ENCODE measurements at places on chromosomes 1 and 21. TPM values are rescaled to one million over a fixed set of nuclear protein-coding genes. Genes with fewer than 3 reads are reported as not detected.

Gene ETV3L
- total RNA-seq = not detected

GRCh38 chr1:209397910-209398309 lies 185.6 kb upstream of the CAMK1G start:
- no peak for DNase-seq

DNA sequence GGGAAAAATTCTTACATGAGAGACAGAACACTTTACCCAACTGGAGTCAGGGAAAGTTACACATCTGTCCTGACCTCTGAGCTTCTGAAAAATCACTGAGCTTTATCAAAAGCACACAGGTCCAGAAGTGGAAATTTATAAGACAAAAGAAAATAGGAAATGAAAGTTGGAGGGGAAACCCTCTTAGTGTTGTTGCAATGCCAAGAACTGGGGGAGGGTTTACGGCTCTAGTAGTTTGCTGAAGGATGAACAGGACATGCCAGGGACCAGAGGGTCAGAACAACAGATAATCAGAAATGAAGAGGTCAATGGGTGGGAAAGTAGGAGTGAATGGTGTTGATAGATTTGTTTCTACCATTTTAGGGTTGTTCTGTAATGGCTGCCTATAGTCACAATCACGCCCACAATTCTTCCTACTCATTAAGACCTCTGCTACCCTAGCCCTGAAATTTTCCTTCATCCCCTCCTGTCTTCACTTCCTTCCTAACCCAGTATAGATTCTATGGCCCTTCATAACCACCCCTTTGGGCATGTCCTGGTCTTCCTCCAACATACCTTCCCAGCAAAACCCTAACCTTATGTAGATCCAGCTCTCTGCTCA lies 30.3 kb upstream of the FMOD start:
- DNase-seq = peak; percentile 85

Gene CGN
- total RNA-seq = 5.5 TPM

GRCh38 chr21:42234464-42235241 lies 15.7 kb downstream of the ABCG1 start:
- DNase-seq = peak; percentile 87

Gene CYP4A22
- not detected for total RNA-seq

DNA sequence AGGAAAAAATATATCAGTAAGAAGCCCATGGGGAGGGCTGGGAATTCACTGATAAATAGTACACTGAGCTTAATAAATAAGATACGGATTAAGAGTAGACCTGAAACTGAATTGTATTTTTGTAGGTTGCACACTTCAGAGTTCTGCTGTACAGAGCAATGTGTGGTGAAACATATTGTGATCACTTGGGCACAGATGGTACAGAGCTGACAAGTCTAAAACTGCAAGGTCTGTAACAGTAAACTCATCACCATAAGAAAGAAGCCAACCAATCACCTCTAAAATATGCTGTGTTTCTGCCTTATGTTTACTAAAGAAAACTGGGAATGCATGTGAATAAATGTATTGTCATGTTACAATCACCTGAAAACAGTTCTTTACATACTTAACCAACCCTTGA lies 360.7 kb downstream of the MRPL39 start:
- DNase-seq = no peak

DNA sequence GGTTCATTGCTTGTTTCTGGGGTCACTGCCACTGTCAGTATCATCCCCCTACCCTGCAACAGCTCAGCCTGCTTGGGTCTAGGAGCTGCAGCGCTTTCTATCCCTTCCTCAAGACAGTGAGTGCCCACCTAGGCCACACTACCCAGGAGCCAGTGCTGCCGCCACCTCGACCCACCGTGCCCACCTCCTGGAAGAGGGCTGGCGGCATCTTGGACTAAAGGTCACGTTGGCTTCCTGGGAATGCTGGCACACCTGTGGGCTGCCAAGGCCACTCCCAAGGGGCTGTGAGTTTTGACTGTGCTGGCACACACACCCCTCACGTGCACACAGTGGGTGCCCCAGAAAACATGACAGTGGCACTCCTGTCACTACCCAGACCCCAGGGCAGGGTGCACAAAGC lies 22.1 kb downstream of the CRYAA start:
- DNase-seq = no peak

GRCh38 chr1:70038025-70038424 lies 167.4 kb downstream of the LRRC40 start:
- no peak for DNase-seq

DNA sequence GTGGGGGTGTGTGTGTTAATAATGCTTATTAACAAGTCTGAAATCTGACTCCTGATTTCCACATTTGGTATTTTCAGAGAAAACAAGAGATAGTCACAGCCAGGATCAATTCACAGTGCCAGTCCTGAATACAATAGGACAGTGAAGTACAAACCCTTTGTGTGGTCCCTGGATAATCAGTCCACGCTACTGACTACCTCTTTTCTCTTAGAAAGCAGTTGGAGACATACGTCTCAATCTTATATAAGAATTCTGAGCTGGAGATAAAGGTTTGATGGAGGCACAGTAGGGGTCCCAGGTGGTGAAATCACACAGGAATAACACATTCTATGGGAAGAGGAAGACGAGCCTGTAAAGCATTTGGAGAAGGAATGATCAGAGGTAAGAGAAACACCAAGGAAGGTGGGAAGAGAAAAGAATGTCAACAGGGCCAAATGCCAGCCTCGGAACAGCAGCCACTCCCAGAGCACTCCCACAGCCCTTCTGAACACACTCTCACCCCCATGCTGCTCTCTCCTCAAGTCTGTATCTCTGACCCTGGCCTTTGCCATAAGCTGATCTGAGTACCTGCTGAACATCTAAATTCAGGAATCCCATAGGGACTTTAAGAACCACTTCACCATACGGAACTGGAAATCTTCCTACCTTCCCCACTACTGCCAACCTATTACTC lies 48.6 kb downstream of the TRAF5 start:
- DNase-seq = no peak

- DNase-seq = no peak
These were observed 24.3 kb downstream of the ZMYND12 start for GRCh38 chr1:42431514-42431913.

Gene RHD
- not detected for total RNA-seq

Gene CLCA1
- total RNA-seq = not detected

DNA sequence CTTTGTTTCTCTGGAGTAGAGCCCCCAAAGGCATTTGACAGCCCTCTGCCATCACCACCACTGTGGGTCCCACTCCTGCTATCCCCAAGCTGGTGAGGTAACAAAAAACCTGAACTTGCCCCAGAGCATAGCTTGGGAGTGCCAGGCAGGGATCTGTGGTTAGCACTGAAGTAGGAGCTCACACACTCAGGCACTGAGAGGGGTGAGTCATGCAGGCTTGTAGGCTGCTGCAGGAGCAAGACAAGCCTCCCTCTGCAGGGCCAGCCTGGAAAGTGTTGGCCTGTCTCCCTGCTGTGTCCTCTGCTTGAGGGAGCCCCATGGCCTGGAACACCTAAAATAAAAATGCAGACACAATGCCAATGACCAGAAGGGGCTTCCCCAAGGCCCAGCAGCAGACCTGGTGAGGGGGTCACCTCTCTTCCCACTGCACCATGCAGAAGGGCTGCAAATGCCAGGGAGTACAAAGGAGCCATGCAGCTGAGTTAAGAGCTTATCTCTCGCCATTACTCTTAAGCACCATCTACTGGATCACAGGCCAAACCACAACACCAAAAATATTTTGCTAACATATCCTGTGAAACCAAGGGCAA lies 108.9 kb upstream of the POGK start:
- DNase-seq = no peak

GRCh38 chr1:63327417-63328054 lies 5.2 kb downstream of the FOXD3 start:
- DNase-seq = peak; percentile 64

- DNase-seq = no peak
These were observed 15.4 kb upstream of the CYYR1 start for GRCh38 chr21:26588446-26588845.

DNA sequence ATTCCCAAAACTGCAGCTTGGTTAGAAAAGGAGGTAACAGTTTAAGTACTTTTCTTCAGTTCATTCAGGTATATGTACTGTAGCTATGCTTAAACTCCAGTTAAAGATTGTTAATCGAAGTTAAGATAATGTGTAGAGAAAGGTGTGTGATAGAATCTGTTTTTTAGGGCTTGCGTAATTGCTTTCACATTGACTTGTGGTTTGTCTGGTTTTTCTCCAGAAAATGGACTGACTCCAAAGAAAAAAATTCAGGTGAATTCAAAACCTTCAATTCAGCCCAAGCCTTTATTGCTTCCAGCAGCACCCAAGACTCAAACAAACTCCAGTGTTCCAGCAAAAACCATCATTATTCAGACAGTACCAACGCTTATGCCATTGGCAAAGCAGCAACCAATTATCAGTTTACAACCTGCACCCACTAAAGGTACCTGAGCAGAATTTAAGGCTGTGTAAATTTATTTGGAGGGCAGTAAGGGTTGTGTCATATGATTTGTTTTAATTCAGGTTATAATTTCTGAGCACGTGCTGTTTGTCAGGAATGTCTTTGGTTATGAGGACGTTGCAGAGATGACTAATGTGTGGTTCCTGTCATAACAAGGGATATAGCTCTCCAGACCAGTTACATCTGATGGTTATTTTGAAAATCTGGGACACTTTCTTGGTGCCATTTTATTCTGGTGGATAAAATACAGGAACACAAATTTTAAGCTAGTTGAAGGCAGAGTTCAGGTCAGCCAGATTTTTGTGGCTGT lies 26.0 kb downstream of the ATF6 start:
- DNase-seq = no peak

DNA sequence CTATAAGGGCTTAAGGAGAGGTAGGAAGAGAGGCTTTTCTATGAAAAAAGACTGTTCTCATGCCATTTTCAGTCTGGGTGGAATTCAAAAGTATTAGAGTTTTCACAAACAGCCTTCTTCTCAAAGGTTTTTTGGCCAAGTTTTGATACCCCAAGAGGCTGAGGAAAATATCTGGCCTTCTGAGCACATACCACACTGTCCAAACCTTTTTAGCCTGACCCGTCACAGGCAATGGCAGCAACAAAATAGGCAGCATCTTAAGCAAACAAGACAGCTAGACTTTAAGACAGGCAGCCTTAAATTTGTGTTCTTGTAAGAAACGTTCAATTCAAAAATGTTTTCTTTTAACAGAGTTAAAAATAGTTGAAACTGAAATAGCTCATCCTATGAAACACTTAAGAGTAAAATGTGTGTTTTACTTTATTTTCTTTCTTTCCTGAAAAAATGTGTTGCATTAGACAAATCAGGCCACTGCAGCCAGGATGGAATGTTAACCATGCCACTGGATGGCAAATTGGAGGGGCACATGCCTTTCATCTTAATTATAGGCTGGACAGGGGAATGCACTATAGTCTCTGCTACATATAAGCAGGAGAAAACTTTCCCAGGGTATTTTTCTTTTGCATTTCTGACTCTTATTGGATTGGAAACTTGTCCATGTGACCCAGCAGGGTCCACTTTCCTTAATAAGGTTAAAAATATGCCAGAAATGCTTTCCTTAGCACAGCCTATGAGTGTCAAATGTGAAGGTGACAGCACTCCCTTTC lies 315.0 kb downstream of the TGFB2 start:
- DNase-seq = no peak

DNA sequence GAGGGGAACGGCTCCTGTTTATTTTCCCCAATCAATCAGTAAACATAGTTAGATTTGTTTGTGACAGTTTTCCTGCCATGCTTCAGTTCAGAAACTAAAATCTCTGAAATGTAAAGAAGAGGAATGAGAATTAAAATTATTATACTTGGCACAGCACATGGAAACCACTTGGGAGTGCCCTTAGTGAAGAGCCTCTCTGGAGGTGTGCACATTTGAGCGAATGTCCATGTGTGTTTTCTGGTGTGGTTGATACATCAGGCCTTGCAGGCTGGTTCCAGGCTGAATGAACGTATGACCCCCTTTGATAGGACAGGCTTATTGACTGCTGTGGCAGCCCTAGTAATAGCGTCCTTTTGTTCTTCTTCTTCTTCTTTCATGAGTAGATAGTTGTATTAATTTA lies 27.1 kb downstream of the C4BPA start:
- no peak for DNase-seq

DNA sequence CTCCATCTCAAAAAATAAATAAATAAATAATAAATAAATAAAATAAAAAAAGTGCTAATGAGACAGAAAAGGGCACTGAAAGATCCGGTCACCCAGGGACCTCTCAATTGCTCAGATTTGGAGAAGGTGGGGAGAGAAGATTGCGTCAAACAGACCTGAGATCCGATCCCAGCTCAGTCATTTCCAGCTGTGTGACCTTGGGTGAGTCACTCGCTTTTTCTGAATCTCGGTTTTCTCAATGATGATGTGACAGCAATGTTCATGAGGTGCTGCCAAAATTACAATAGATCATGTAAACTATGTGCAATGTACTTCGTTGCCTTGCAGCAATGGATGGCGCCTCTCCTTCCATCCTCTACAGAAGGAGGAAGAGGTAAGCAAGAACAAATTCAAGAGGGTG lies 11.1 kb upstream of the MEF2D start:
- no peak for DNase-seq

Gene BMP8B
- 0.34 TPM for total RNA-seq

Gene TMOD4
- 2.4 TPM for total RNA-seq

DNA sequence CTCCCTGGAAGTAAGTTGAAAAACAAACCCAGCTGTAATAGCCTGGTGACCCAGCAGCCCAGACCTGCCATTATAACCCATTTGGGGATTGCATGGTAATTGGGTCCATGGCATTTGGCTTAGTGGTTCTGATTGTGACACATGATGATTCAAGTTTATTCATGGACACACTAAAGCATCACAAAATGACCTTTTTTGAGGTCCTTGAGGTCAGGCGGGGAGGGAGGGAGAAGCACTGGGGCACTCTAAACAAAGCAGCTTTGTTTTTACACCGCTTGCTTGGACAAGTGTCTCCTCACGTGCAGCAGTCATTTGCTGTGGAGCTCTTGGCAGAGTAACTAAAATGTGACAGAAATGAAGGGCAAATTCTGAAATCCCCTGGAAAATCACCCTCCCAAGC lies 241.0 kb upstream of the SGIP1 start:
- no peak for DNase-seq

GRCh38 chr1:177977141-177977540 lies 7.3 kb upstream of the SEC16B start:
- no peak for DNase-seq

Gene DIO1
- total RNA-seq = not detected

Gene FTCD
- total RNA-seq = 1.1 TPM

DNA sequence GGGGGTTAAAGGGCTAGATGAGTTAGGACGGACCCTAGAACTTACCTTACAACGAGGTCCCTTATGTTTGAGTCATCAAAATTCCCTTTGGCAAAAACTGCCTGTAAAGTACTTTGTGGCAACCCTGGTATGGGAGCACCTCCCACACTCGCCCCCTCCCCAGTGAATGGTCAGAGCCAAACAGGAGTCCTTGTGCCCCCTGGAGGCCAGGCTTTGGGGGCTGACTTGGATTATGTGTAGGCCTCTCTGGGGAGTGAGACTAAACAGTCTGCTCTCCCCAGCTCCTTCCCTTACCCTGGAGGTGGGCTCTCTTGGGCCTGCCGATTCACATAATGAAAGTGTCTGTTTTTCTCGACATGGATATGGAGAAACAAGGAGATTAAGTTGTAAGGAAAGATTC lies 81.2 kb downstream of the ADCY10 start:
- no peak for DNase-seq

Gene AMPD1
- total RNA-seq = not detected

Measured in OCI-LY7 (cell line).